ENCODE measurements at places on chromosomes 7 and 10.

DNA sequence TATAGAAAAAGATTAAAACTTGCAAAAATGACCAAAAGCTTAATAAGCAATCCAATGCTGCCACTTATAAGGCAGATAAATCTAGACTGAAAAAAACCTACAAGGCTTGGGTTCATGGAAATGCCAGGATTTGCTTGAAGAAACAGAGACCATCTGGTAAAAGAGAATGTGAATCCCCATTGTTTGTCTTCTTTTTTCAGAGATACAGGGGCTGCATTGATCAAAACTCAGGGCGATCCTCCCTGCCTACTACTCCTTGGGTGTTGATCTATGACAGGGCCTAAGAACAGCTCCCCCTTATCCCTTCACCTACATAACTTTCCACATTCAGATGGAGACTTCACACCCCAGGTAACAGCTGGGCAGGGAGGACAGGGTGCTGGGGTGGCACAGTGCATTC is 3.3 kb upstream of the TSGA13 start:
- no peak for DNase-seq

DNA sequence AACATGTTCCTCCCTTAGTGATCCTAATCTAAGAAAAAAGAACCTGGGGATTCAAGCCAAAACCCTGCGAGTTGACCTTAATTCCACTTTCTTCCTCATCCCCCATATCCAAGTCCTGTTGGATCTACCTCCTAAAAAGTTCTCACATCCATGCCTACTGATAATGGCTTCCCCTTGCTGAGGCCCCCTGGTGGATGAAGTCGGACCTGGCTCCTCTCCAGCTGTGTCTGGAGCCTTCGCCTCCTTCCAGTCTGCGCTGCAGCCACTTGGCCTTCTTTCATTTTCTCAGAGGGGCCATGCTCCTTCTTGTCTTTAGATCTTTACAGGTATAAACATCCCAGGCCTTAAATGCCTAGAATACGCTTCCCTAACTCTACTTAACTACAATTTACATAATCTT is 8.1 kb downstream of the PDE1C start:
- DNase-seq: no peak

DNA sequence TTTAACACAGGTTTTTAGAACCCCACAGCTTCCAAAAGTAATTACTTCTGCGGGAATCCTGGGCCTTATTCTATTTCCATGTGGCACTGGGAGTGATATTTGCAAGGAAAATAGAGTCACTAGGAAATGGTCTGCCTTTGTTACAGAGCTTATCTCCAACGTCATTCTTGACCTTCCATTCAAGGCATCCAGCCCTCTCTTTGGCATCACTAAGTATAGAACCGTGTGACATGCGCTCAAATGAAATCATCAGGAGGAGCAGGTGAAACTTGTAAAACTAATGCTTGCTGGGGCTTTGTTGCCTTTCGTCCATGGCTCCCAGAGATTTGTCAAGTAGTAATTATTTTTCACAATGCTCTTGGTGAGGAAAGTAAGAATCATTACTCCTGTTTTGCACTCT is 73.4 kb downstream of the PAPSS2 start:
- no peak for DNase-seq

DNA sequence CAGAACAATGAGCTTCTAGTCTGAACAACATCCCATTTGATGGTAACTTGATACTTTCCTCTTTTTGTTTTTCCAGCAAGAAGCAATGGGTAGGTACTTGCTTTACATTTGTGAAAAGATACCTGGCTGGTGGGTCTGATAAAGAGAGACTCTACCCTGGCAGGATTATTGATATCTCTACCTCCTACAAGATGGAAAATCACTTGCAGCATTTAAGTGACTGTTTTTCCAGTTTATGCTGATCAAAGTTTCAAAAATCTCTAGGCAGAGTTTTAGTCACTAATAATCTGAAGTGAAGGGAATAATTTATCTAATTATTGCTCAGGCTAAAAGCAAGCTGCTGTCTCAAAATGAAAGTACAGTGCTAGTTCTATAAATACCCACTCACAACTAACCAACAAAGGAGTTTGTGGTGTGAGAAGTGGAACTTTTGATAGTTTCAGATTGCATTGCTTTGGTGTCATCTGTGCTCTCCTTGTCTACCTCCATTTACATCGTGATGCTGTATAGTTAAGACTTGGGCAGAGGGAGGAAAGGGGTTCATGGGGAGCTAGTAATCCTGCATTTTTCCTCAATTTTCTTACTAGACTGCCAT is 86.0 kb upstream of the ANKRD1 start:
- DNase-seq: no peak

DNA sequence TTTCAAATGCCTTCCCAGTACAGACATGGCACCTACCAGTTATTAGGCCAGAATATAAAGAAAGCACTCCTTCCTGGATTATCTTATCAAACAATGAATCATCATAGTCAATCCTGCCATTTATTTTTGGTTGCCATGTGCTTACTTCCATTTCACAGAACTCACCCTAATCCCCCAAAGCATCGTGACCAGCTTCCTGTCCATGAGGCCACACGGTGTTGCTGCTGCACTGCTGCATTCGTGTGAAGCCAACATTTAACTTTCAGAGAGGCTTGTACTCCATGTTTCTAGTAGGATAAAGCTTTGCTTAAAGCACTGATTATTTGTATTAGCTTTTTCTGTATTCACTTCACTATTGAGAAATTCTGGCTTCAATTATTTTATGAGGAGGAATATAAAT is 14.4 kb downstream of the COL28A1 start:
- DNase-seq: no peak

GRCh38 chr7:114976666-114977065 is 54.8 kb downstream of the MDFIC start:
- no peak for DNase-seq

GRCh38 chr7:55588976-55589604 is 16.8 kb upstream of the VOPP1 start:
- DNase-seq: no peak

DNA sequence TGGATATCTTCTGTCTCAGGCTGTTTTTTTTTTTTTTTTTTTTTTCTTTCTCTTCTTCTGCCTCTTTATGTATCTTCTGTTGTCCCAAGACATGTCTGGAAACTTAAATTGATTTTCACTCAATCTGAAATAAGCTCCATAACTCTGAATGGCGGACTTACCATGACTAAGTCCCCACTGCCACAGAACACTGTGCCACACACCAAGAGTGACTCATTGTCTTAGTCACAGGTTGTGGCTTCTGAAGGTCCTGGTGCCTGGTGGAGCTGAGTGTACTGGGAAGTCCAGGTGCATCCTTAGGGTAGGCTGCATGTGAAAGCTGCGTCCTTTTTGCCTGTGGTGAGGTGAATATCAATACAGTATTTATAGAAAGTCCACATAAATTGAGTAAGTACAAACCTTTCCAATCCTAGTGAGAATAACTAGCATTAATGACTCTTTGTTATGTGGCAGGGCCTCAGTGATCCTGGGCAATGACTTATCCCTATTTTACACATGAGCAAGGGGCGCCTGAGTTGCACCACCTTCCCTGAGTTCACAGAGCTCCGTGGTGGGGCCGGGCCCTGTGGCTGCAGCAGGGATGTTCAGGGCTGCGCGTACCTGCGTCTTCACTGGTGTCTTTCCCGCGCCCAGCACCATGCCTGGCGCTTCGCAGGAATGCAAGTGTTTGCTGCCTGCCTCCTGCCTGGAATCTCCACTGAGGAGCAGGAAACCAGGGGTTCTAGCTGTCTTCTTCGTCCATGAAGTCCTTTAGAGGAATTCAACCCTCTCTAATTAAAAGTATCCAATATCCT is 4.3 kb downstream of the PFKP start:
- no peak for DNase-seq

DNA sequence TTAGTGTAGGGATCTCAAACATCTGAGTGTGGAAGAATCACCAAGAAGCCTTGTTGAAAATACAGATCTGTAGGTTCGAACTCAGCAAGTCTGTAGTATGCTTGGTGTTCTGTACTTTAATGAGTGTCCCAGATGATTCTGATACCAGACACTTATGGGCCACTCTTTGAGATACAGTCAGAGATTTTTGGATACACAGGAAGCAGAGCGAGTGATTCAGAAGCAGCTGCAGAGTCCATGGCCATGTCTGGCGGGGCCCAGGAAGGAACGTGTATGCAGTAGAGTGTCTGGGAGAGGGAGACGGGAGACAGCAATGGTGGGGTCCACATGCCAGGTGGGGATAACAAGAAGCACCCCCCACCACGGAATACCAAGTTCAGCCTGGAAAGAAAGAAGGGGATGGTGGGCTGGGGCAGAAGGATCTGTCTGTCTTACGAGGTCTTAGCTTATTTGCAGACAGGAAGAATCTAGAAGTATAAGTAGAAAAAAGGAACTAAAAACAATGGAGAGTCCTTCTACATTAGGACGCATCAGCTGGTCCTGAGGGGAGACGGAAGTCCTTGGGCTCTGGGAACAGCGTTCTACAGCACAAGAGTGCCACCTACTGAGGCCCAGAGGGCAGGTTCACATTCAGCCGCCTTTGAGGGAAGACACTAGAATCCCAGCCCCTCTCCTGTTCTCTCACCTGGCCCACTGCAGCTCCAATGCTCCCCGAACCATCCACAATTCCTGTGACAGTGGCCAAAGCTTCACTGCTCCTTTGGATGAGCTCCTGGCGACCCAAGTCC is 55.4 kb downstream of the SLC37A3 start:
- no peak for DNase-seq

GRCh38 chr7:18414885-18415284 is 80.7 kb upstream of the HDAC9 start:
- DNase-seq: no peak

DNA sequence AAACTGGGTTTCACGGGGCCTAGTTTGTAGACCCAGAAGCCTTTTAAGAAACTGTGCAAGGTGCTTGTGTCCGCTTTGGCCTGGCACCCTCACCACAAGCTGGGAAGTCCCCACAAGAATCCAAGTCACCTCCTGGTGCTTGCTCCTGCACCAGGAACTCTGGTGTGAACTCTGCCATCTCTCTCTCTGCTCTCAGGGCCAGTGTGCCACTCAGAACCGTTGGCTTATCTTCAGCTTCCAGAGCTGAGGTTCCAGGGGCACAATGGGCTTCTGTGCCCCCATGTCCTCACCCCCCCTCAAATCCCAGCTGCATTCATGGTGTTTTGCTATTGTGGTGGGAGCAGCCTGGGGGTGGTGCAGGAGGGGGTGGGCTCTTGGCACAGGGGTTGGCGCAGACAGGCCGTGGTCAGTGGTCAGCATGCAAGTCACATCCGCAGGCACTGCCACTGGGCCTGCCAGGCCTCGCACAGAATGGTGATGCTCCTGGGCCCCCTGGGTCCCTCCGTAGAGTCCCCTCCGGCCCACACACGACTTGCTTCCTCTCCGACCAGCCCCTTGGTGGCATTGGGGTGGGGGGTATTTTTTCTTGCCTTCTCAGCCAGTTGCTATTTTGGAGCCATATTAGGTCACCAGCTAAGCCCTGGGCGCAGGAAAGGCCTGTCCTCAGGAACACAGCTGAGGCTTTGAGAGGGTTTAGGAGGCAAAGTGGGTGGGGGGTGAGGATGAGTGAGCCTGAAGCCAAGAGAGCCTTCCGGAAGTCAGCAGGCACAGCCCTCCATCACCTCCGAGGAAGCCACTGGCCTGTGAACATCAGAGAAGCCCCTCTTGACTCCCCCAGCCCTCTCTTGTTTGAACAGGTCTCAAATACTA is 3.0 kb downstream of the ZCCHC24 start:
- no peak for DNase-seq

GRCh38 chr10:113518816-113519591 is 33.8 kb upstream of the HABP2 start:
- no peak for DNase-seq

DNA sequence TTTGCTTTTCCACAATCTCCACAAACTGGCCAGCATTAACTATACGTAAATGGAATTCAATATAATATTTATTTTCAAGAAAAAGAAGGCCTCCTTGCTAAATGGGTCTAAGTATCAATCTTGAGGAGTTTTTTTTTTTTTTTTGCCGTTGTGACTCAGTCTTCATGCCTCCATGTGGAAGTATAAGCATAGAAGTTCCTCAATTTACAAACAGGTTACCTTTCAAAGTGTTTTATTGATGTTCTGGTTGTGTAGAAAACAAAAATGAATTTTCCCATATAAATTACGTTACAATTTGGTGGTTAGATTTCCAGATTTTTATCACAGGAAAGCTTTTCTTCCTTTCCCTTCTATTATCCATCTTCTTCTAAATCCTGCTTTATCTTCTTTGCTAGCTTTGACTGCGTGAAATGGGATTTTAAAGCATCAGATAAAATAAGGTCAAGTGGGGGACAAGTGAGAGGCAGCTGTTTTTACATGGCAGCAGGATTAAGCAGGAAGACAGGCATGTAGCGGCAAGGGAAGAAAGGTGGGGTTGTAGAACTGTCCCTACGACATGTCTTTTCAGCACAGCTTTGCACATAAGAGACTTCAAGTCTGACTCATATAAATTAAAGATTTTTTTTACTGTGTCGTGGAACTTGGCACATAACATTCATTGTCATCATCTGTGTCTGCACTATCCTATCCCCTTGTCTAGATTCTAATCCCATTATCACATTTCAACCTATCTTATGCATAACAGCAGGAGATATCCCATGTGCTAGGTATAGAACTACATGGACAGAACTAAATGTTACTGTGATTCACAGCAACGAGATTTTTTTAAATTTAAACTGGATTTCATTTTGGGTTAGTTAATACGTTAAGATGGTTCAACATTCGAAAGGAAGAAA is 135.3 kb upstream of the FAM3C start:
- DNase-seq: no peak

DNA sequence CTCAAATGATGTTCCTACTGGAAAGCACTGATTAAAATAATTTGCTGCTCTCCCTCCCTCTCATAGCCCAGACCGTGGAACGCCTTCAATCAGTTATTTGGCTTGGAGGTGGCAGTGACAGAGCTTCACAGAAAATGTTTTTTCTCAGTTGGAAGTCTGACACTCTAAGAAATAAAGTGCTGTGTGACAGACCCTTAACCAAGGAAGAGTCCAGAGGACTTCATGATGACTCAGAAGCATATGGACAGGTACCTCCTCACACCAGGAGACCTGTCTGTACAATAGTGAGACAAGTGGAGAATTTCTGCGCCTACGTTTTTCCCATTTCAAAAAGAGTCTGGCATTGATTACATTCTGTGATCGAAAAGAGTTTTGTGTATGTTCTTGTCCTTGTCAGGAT is 295.5 kb downstream of the DOCK4 start:
- no peak for DNase-seq

DNA sequence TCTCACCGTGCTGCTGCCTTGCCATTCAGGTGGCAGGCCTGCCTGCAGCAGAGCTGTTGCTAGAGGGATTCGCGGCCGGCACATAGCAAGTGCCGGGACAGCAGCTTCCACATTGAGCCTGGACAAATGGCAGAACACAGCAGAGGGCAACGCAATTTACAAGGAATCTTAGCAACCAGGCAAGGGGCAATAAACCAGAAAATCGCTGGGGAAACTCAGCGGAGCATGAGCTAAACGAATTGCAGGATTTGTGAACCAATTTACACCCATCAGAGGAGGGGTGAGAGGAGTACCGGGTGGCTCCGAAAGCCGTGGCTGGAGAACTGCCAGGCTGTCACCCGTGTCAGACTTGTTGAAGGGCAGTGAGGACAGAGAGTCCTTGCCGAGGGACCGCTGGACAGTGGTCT is 58.6 kb upstream of the LOXL4 start:
- DNase-seq: no peak
